ENCODE measurements at places on chromosomes 13 and 19.

DNA sequence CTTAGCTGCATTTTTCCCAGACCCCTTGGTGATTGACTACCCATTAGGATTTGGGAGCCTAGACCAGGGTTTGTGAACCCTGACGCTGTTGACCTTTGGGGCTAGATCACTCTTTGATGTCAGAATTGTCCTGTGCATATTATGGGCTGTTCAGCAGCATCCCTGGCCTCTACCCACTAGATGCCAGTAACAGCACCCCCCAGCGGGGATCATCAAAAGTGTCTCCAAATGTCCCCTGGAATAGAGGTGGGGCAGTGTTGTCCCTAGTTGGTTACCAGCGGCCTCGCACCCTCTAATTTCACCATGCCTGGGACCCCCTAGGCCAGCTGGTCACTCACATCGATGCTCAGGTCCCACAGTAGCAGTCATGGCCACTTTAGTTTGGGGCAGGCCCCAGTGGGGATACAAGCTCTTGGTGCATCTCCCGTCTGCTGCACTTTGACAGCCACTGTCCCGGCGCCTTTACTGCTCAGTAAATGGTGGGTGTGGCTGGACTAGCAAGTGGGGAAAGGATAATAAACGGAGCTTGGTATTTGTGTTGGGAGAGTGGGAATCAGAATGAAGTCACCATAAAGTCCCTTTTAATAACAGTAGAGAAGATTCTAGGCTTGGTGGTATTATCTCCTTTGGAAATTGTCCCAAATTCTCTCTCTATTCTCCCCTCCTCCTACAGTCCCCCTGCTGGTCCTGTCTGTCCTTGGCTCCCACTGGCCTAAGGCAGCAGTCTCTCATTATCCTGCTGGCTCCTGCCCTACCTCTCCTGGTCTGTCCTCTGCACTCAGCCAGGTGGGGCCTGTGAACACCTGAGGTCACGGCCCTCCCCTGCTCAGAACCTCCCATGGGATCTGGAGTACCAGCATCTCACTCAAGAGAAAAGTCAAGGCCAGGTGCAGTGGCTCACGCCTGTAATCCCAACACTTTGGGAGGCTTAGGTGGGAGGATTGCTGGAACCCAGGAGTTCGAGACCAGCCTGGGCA lies 80.6 kb downstream of the SIPA1L3 start:
- no peak for DNase-seq

DNA sequence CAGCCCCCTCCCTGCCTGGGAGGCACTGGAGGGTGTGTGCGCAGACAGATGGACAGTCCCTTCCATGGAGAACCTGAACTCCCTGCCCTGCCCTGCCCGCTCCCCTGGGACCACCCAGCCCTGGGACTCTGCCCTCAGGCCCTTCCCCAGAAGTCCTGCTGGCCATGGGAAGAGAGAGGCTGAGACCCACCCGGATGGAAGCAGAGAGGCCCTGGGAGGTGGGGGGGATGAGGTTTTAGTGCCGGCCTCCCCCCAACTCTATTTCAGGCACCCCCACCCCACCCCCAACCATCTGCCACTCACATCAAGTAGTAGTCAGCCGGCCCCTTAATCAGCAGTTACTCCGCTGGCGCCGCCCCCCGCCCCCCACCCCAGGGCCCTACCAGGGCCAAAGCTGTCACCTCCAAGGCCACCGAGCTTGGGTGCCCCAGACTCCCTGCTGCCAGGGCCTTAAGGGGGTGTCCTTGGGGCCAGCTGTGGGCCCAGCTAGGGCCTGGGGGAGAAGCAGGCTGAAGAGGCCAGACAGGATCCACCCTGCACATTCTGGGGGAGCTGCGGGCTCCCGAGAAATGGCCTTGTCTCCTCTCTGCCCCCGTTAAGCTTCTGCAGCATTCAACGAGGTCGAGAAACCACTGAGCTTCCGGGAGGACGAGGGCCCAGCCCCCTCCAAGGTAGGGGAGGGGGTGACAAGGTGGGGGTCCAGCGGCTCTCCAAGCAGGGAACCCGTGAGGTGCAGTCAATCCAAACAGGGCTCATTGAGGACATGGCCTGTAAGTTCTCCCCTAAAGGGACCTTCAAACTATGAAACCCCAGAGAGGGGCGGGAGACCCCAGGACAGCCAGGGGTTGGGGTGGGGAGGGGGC lies 17.4 kb downstream of the NMRK2 start:
- no peak for DNase-seq

GRCh38 chr13:96090240-96091101 lies 564 bp downstream of the HS6ST3 start:
- DNase-seq = no peak

DNA sequence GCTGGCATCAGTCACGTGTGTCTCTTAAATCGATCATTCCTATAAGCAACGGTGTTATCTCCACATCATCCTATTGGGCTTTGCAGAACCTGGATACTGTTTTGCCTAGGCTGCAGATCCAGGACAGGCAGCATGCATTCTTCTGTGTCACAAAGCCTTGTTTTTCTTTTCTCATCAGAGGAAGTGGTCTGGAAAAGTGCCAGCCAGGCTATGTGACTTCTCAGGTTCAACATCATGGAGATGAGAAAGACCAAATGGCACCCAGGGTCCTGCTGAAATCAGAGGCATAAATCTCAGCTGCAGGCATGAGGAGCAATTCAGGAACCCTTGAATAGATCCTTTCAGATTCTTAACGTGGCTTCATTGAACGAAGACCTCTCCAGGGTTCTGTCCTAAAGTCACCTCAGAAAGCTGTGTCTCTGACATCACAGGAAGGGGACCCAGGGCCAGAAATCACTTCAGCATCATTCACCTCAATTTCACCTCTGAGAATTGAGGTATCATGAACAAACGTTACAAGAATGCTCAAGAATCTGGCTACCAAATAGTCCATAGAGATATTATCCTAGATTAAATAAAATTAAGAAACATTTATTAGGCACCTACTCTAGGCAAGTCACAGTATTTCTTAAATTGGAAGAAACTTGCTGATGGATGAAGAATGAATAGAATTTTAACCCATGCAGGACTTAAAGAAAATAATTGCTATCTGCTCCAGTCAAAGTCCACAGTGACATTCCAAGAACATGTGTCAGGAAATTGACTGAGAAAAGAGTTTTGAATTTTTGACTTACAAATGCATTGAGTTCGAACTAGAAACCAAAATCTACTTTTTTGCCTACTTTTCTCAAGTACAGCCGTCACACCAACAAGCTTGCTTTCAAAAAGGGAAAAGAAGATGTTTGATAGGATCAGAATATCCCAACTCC lies 124.1 kb downstream of the COG6 start:
- DNase-seq = no peak

GRCh38 chr13:57813651-57814050 lies 182.1 kb downstream of the PCDH17 start:
- no peak for DNase-seq

- no peak for DNase-seq
Observed at GRCh38 chr13:33179463-33179862, 106.1 kb downstream of the STARD13 start.

DNA sequence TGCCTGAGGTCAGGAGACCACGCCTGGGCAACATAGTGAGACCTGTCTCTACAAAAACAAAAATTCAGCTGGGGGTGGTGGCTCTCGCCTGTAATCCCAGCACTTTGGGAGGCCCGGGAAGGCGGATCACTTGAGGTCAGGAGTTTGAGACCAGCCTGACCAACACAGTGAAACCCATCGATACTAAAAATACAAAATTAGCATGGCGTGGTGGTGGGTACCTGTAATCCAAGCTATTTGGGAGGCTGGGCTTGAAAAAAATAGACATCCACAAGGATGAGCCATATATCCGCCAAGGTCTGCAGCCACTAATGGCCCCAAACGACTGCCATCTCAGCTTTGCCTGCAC lies 3.1 kb downstream of the RPS16 start:
- no peak for DNase-seq

DNA sequence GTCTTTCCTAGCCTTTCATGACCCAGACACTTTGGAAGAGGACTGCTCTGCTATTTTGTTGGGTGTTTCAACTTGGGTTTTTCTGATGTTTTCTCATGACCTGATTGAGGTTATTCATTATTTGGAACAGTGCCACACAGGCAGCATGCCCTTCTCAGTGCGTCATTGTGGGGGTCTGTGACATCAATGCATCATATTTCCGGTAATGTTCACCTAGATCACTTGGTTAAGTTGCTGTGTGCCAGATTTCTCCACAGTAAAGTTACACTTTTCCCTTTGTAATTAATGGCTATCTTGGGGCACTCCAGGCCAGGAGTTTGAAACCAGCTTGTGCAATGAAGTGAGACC lies 124.4 kb downstream of the SIPA1L3 start:
- DNase-seq = no peak

DNA sequence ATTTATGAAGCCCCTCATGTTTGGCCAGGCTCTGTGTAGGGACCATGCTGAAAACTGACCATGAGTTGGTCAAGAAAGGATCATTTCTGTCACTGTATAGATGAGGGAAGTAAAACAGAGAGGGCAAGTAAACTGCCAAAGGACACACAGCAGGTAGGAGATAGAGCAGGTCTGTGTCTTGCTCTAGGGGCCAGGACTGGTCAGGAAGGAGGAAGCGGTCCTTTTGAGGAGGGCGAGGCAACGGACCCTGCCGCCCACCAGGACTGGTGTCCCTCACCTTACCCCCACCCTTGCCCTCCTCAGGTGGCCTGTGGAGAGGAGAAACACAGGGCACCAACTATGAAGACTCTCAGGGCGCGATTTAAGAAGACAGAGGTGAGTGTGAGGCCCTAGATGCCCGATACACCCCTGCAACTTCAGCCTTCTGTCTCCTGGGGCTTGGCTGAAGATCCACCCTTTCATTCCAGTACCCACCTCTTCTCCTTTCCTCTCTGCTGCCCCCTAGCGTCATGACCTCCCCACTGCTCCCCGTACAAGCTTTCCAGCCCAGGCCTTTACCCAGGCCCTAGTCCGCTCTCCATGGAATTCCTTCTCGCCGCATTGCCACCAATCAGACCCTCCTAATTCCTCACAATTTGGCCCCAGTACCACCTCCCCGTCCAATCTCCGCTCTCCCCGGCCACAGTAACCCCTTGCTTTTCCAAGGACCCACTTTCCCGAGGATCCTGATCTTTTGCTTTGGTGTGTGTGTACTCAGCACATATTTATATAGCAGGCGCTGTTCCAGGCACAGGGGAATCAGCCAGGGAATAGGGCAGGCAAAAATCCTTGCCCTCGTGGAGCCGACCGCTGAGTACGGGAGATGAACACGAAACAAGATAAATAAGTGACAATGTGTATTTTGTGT lies 3.9 kb downstream of the ANKRD24 start:
- peak; percentile 21 for DNase-seq

GRCh38 chr19:15381864-15382263 lies 2.3 kb upstream of the AKAP8 start:
- no peak for DNase-seq

DNA sequence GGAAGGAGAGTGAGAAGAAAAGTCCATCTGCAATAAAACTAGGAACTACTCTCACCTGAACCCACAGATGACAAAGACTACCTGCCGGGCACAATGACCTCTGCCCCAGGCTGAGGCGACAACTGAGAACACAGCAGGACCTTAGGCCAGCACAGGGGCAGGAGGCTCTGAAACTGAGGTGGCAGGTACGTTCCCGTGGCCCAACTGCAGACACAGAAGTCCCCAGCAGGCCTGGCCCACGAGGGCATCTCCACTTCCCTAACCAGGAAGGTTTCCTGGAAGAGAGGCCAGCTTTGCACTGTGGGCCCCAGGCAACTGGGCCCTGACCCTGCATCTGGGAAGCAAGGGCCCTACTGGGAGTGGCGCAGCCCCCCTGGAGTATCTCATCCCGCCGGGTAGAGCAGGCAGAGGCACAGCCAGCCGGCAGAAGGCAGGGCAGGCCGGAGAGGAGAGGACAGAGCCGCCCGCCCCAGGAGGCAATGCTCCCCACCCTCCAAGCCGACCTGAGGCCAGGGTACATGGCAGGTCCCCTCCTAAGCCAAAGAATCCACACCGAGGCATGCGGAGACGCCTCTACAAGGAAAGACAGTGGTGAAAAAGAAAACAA lies 32.7 kb downstream of the STK24 start:
- no peak for DNase-seq

- peak; percentile 16 for DNase-seq
Observed at GRCh38 chr19:13056052-13056660, 46.5 kb downstream of the LYL1 start.

GRCh38 chr19:41564515-41565378 lies 11.2 kb upstream of the CEACAM21 start:
- no peak for DNase-seq

DNA sequence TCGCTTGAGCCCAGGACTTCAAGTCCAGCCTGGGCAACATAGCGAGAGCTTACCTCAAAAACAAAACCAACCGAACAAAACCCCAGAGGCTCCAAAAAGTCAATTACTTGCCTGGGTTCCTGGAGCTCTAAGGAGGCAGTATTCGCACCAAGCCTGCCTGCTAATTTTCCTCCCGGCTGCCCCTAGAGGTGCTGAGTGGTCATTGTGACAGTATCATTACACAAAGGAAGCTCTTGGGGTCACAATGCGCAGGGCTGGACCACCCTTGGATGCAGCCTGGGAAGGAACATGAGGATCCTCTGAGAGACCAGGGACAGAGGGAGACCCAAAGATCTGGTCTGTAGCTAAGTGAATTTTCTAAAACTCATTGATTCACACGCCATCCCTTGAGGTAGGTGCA lies 8.5 kb upstream of the PEX11G start:
- DNase-seq = no peak

DNA sequence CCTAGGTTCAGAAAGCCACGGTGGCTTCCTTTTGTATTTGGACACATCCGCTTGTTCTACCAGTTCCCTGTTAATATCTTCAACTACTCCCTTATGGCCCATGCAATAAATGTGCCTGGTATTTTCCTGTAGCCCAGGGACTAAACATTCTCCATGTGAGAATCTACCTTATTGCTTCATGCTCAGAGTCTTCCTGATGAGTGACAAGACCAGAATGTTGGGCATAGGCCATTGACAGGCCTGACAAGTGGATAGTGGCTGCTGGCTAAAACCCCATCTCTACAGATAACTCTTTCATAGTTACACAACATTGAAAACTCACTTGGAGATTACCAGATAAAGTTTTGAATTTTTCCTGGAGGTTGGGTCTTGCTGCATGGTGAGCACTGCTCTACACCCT lies 449.9 kb downstream of the HS6ST3 start:
- DNase-seq = no peak

GRCh38 chr13:60727140-60727539 lies 330.1 kb downstream of the TDRD3 start:
- no peak for DNase-seq

- no peak for DNase-seq
Observed at GRCh38 chr13:83546476-83546875, 335.8 kb downstream of the SLITRK1 start.

DNA sequence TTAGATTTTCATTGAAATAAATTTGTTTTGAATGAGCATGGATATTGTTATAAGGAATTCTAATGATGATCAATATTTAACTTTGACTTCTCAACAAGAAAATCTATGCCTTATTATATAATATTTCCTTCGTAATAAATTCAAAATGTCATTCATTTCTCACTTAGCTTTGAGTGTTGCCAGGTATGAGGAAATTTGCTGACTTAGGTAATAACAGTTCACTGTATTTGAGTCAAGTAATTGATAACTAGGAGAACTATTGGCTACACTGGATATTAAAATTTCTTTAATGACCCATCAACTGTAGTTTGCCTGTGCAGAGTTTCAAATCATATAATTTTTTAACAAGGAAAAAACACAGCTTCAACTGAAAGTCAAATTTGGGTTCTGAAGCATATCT lies 746.6 kb downstream of the SLITRK5 start:
- DNase-seq = no peak

GRCh38 chr13:35768073-35768472 lies 291.6 kb upstream of the MAB21L1 start:
- DNase-seq = no peak

GRCh38 chr13:109672545-109672944 lies 113.8 kb downstream of the IRS2 start:
- DNase-seq = no peak

Data from GOT3 (cell line).